ENCODE measurements at places on chromosomes 5 and 9.

DNA sequence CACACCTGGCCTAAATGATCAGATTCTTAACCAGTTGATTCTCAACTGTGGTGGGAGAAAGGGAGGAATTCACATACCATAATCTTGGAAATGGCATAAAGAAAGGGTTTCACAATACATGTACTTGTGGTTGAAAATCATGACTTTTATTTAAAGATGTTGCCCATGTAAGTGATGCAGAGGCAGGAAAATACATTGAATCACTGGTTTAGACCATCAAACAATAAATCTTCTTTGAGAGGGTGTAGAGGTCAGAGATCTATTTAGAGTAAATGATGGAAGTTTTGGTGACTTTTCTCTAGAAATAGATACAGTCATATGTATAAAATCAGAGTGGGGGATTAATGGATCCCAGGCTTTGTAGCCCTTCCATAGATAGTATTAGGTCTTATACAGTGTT lies 15.4 kb downstream of the NDUFS4 start:
- no peak for DNase-seq

DNA sequence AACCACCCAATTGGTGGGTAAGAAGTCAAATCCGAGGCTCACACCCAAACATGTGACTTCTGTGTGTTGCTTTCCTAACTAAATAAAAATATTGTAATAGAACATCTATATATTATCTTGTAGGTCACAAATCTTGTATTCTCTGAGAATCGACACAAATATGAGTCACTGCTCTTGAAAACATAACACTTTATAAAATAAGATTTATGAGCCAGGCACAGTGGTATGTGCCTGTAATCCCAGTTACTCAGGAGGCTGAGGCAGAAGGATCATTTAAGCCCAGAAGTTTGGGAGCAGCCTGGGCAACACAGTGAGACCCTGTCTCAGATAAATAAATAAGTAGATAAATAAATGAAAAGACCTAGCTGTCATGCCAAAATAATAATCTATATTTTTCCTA lies 624.1 kb downstream of the ANXA1 start:
- DNase-seq, result no peak

- DNase-seq, result no peak
Measured at GRCh38 chr9:37309136-37309535, 113.4 kb upstream of the GRHPR start.

DNA sequence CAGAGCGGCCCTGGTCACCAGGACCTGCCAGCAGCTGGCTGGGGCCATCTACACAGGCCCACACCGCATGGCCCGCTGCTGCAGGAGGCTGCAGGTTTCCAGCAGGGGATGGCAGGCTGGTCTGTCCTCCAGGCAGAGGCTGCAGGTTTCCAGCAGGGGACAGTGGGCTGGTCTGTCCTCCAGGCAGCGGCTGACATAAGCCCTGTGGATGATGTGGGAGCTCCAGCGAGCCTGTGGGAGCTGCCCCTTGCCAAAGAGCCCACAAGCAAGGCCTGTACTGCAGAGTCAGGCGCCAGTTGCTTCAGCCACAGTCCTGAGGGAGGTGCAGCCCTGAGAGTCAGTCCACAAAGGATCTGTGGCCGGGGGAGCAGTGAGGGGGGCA lies 18.5 kb downstream of the TPPP start:
- no peak for DNase-seq

DNA sequence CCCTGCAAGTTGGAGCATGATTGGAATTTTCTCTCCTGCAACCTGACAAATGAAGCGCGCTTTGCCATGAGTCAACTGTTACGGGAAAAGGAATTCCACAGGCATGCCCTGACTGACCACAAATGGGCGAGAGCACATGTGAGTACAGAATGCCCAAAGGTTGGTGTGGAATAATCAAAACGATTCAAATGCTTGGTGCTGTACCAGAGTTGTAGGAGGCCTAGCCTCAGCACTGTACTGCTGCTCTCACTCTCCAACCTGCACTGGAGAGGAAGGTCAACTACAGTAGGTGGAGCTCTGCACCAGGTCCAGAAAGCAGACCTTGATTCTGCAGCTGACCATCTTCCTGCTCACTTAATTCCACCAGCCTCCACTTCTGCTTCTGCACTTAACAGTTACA lies 406.9 kb upstream of the ACTBL2 start:
- no peak for DNase-seq

- DNase-seq, result no peak
Measured at GRCh38 chr9:136947955-136948510, 3.0 kb downstream of the C8G start.
